Retinal pigment epithelial cell (primary cell): ENCODE measurements at places on chromosomes 12 and 14.

- no peak for DNase-seq
These were observed 22.9 kb downstream of the VCPKMT start for GRCh38 chr14:50093496-50093895.

- no peak for DNase-seq
These were observed 140.6 kb downstream of the EGLN3 start for GRCh38 chr14:33810308-33810707.

GRCh38 chr14:75278422-75279152 lies at the start of gene FOS:
TSS of gene FOS (plus strand) at chr14:75278828. CDS start at chr14:75278983, 155 bp downstream.
- DNase-seq, result peak; percentile 91

- DNase-seq, result no peak
These were observed 3.6 kb downstream of the SSTR1 start for GRCh38 chr14:38211255-38211735.

- DNase-seq, result no peak
These were observed 25.9 kb downstream of the CGRRF1 start for GRCh38 chr14:54535646-54536045.

DNA sequence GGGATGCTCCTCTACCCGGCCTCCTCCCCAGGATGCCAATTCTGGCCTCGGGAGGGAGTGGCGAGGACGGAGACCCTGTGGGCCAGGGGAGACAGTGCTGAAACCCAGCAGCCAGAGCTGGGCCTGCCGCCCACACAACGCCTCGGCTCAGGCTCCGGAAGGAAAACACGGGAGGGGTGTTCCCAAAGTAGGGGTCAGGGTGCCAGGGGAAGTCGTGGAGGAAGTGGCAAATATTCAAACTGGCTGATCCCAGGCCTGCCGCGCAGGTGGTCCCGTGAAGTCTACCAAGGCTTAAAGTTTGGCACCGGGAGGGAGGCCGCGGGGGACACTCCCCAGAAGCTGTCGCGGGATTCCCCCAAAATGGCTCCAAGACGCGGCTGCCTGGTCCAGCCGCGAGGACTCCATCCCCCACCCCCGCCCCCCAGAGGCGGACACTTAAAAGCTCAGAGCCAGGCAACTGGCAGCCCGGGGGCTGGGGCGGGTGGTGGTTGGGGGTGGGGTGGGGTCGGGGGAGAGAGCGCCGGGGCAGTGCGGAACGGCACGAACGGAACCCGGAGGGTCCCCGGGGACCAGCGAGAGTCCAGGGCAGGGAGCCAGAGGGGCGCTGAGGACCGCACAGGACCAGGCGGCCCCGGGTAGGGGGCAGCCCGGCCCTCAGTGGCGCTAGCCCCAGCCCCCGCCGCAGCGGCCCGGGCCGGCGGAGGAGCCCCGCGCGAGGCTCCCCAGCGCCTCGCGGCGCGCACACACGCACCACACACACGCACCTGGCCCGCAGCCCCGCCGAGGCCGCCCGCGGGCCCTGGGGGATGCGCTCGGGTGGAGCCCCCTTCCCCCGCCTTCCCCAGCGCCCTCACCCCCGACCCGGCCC lies 20.0 kb downstream of the BEGAIN start:
- DNase-seq, result no peak

DNA sequence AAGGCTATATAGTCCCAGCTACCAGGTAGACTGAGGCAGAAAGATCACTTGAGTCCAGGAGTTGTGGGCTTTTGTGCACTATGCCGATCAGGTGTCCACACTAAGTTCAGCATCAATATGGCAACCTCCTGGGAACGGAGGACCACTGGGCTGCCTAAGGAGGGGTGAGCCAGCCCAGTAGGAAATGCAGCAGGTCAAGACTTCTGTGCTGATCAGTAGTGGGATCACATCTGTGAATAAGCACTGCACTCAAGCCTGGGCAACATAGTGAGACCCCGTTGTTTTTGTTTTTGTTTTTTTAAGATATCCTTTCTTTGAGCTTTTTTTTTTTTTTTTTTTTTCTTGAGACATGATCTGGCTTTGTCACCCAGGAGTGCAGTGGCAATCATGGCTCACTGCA lies 135.8 kb upstream of the AEBP2 start:
- DNase-seq, result no peak

DNA sequence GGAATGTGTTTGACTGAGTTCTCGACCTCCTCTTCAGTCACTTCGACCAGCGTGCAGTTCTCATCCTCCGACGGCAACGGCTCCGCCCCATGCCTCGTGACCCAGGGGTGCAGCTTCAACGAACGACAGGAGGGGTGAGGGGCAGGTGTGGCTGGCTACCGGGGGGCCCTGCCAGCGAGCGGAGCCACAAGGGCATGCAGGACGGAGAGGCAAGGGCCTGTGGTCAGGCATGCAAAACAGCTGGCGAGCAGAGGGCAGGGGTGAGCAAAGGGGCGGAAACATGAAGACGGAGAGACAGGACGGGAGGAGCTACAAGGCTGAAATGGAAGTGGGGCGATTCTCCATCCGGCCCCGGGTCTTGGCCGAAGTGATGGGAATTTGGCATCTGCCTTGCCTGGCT lies 38.7 kb downstream of the P2RX4 start:
- no peak for DNase-seq

GRCh38 chr12:93135286-93136239 lies 206.5 kb upstream of the EEA1 start:
- DNase-seq, result no peak

- DNase-seq, result no peak
These were observed 252.5 kb downstream of the RPL10L start for GRCh38 chr14:46399049-46399448.

DNA sequence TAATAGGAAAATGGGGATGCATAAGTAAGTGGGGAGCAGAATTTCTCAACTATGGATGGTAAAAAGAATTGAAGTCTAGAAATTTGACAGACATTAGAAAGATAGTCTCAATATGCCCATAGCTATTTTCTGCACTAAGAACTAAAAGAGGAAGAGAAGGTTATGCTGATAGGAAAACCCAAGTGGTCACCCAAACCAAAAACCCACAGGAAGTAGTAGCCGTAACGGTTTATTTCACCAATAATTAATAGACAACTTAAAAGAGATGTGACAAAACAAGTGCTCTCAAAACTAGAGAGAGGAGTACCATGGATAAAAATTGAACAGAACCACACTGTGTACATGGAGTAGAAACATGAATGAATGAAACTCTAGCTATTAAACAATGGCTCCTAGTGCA lies 295.4 kb downstream of the FSCB start:
- DNase-seq, result no peak

GRCh38 chr12:64699504-64700115 lies 59.6 kb downstream of the GNS start:
- no peak for DNase-seq

GRCh38 chr12:49296836-49297694 lies 2.1 kb downstream of the PRPH start:
- DNase-seq, result no peak

- no peak for DNase-seq
These were observed 9.3 kb downstream of the STAC3 start for GRCh38 chr12:57241402-57242310.

DNA sequence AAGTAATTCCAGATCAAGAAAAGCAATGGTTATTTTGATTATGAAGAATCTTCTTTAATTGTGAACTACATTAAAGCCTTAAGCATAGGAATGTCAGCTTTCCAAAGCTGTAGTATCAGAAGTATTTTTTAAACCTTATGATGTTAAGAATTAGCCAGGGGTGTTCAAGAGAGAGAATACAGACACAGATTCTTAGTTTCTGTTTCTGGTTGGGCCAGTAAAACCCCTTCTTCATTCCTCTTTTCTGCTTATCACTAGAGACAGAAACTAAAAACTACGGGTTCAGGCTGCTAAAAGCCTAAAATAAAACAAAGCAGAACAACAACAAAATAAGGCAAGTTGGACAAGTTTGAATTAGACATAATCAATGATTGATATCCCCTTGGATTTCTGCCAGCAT lies 38.2 kb downstream of the IFT43 start:
- no peak for DNase-seq

DNA sequence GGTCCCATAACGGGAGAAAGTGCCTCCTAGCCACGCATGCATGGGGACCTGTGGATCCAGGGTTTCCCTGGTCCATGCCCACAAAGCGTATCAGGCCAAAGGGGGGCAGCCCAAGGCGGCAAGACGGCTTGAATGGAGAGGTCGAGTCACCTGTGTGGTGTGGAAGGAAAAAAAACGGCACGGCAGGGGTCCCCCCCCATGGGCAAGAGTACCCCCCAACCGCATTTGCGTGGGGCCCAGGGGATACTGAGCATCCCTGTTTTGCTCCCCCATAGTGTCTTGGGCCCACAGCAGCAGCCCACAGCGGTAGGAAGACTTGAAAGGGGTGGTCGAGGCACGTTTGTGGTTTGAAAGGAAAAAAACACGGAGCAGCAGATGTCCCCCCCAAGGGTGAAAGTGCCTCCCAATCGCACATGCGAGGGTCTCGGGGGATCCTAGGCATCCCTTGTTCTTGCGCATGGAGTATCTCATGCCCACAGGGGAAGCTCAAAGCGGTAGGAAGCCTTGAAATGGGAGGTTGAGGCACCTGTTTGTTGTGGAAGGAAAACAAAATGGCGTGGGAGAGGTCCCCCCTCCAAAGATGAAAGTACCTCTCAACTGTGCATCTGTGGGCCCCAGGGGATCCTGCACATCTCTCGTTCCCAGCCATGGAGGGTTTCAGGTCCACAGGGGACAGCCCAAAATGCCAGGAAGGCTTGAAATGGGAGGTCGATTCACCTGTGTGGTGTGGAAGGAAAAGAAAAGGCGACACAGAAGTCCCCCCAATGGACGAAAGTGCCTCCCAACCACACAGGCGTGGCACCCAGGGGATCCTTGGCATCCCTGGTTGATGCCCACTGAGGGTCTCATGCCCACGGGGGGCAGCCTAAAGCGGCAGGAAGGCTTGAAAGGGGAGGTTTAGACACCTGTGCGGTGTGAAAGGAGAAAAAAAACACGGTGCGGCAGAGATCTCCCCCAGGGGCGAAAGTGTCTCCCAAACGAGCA lies 577.5 kb downstream of the ALG10 start:
- no peak for DNase-seq

DNA sequence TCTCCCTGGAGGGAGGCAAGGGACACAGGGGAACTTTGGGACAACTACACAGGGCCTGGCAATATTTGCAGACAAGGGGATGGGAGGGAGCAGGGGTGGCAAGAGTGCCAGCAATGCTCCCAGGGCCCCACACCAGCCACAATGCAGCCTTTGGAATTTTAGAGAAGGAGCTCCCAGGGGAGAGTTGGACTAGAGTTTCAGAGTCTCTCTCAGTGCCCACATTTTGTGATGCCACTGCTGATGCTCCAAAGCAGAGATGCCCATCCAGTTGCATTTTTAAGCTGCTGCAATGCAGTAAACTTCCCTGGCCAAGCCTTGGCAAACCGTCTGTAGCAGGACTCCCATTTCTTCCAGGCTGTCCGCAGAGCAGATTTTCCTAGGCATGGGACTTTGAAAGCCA lies 98.9 kb downstream of the ZFP36L1 start:
- no peak for DNase-seq

DNA sequence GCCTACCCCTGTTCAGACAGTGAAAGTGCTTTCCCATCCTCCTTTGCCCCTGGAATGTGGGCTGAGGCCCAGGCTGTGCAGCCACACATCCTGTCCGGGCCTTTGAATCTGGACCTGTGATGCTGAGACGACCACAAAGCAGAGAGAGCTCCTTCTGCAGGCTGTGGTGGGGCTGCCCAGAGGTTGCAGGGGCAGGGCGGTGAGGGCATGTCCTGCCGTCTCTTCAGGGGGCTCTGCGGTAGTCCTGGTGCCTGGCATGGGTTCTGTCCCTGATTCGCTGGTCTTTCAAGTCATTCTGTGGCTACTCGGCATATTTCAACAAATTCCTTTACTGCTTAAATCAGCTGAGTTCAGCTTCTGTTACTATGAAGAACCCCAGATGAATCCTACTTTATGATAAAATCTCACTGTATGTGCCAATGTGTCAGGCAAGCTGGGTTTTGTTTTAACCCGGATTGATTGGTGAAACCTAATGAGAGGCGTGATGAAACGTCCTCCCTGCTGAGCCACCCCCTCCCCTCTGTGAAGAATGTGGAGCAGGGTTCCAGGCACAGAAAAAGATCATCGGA lies 63.4 kb upstream of the DICER1 start:
- no peak for DNase-seq

DNA sequence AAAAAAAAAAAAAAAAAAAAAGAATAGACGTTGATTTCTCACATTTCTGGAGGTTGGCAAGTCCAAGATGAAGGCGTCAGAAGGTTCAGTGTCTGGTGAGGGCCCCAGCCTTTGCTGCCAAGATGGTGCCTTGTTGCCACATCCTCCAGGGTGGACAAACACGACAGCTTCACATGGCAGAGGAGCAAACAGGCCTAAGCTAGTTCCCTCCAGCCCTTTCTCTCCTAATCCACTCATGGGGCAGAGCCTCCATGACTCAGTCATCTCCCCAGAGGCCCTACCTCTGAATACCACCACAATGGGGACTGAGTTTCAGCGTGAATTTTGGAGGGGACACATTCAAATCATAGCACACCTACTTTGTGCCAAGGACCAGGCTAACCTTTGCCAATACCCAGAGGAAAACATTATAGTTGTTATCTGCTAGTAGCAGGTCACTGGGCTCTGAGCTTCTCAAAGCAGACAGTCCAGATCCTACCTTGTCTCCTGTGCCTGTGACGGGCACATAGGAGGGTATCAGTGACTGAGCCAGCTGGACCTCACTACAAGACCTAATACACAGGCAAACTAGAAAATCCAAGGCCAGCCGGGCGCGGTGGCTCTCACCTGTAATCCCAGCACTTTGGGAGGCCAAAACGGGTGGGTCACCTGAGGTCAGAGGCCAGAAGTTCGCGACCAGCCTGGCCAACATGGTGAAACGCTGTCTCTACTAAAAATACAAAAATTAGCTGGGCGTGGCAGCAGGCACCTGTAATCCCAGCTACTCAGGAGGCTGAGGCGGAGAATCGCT lies 10.5 kb upstream of the BCL11B start:
- DNase-seq, result no peak

- no peak for DNase-seq
These were observed 248.7 kb upstream of the EGLN3 start for GRCh38 chr14:34199585-34199984.

DNA sequence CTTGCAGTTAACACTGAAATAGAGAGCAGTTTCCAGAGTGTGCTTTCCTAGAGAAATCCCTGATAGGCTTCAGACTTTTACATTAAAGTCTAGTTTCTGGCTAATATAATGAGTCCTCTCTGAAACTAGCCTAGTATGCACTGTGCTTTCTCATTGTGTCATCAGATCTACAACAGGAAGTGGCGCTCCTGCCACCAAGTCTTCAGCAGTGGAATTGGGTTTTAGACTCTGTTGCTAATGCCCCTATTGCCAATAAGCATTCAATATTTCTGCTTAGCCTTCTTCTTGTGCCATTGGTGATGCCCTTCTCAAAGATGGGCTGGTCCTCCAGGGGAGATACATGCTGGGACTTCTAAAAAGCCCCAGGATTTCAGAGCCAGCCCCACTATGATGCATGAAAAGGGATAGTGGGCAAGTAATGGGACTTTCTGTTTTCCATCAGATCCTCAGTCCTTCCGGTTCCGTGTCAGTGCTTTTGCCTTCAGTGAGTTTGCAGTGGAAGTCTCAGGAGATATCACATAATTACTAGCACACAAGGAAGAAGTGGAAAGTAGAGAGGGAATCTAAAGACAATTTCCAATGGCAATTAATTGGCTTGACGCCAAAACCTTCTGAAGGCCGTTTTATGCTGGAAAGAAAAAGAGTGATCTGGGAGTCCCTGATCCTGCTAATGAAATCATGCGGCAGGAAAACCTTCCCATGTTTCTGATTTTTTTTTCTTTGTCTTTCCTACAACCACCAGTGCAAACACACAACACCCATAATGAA lies 50.0 kb downstream of the SSPN start:
- DNase-seq, result no peak
